Activated CD4-positive, alpha-beta T cell treated with anti-CD3 and anti-CD28 coated beads for 1 hour (primary cell): ENCODE measurements at places on chromosomes 7 and 10.

DNA sequence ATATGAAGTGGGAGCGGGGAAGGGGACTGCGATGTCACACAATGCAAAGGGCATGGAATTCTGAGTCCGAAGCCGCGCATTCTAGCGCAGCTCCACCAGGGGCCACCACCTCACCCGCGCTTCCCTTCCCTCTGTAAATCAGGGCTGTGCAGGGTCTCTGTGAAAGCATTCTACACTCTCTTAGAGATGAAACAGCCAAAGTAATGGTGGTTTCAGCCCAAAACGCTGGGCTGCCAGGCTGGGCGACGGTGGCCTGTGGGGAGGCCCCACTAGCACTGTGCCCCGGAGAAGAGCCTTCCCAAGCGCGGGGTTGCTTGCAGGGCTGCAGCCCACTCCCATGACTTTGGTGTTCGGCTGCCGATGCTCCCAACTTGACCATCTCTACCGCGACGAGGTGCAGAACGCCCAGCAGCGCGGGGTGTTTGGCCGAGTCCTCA lies 11.4 kb downstream of the ATG9B start:
- no peak for DNase-seq

DNA sequence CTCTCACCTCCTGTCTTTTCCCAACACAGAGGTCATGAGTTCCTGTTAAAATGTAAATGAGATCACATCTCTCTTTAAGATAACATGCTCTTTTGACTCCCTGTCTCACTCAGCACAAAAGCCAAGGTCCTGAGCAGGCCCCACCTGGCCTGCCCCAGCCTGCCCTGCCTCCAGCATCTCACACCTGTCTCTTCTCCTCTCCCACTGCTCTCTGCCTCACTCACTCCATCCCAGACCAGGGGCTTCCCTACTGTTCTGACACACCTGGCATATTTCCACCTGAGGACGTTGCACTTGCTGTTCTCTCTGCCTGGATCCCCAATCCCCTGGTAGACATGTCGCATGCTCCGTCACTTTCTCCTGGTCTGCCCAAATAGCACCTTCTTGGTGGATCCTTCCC lies 285.0 kb upstream of the ZMIZ1 start:
- no peak for DNase-seq

- peak; percentile 5 for DNase-seq
Observed at GRCh38 chr10:43253461-43254198, 13.2 kb downstream of the RASGEF1A start.

- DNase-seq = no peak
Observed at GRCh38 chr10:23173214-23174073, 18.7 kb upstream of the PTF1A start.

DNA sequence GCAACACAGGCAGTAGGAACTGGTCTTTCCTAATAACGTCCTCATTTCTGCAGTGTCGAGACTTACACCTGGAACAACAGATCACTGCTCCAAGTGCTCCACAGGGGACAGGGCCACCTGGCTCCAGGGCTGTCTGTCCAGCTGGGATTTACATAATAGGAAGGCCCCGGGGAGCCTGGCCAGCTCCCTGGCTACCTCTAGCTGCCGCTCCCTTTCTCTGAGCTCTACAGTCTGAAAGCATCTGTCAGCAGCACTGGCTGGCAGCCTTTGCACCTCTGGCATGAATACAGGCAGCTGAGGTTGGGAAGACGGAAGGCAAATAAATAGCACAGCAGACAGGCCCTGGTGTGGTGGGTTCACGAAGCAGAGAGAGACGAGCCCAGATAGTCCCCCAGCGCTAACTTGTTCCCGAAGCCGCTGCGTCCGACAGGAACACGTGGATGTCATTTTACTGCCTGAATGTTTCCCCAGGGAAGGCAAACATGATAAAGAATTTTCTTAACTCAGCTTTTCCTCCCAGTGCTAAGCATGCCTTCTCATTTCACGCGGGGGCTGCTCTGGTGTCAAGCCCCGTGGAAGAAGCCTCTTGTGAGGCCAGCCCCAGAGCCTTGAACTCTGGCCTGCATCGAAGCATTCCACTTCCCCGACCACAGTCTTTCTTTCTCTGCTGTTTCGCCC lies 105.4 kb downstream of the ITIH5 start:
- no peak for DNase-seq

GRCh38 chr7:157983502-157984422 lies 603.9 kb downstream of the PTPRN2 start:
- DNase-seq = no peak

DNA sequence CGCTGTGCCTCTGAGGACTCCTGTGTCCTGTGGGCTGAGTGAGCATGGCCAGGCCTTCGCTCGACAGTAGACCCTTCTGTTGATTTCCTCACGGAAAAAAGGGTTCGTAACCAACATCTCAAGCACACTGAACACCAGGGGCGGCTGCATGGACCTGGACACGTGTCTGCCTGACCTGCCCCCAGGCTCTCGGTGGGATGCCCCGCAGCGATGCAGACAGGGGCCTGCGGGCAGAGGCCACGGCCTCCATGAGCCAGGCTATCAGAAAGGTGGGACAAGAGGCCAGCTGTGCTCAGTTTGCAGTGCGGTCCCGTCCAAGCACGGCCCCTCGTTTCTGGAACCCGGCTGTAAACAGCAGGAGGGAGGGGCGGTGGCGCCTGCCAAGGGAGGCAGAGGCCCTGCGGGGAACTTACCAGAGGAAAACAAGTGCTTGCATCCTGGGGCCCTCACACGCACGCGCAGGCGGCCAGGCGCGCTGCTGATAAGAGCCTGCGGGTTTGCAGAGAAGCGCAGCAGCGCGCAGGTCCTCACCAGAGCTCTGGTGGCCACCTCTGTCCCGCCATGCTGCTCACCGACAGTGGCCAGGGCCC lies 10.6 kb downstream of the GPR146 start:
- DNase-seq = peak; percentile 44

DNA sequence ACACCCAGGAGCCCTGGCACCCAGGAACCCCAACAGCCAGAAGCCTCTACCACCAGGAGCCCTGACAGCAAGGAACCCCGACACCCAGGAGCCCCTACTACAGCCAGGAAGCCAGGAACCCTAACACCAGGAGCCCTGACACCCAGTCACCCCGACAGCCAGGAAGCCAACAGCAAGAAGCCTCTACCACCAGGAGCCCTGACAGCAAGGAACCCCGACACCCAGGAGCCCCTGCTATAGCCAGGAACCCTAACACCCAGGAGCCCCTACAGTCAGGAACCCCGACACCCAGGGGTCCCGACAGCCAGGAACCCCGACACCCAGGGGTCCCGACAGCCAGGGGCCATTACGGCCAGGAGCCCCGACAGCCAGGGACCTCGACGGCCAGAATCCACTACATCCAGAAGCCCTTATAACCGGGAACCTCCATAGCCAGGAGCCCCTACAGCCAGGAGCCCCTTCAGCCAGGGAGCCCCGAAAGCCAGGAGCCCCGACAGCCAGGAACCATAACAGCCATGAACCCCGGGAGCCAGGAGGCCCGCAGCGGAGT lies 440 bp upstream of the GLRX3 start:
- DNase-seq = no peak

DNA sequence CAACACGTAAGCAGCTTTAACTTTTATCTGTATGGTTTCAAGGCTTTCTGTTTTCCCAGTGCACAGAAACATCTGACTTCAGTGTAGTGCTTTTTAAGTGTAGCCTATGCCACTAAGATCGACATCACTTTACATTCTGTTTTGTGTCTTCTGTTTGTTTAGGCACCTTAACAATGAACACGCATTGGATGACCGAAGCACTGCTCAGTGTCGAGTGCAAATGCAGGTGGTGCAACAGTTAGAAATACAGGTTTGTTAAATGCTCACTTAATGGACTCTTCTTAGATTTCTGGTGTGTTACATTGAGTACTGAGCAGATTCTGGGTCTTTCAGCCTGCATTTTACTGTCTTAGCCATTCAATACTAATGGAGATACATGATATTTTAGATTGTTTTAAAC lies 237.4 kb downstream of the FOXP2 start:
- no peak for DNase-seq
